Thoracic aorta endothelial cell (primary cell): ENCODE measurements at places on chromosomes 11 and 22. TPM values are rescaled to one million over a fixed set of nuclear protein-coding genes. Genes with fewer than 3 reads are reported as not detected.

The KCNA4 gene
- total RNA-seq, result not detected in 2 replicates

The OR52I2 gene
- not detected in 2 replicates for total RNA-seq

The VPREB1 gene
- total RNA-seq, result not detected in 2 replicates

The APOL1 gene
- total RNA-seq, result 8.5 and 17.2 TPM in 2 replicates

The CXCR5 gene
- not detected in 2 replicates for total RNA-seq

The UQCC3 gene
- 5.8 and 5.9 TPM in 2 replicates for total RNA-seq

The SEC14L2 gene
- 37.0 and 38.5 TPM in 2 replicates for total RNA-seq

The ANO5 gene
- 2.8 and 8.4 TPM in 2 replicates for total RNA-seq
